Pancreas (tissue), 10 donors: ENCODE measurements at places on chromosomes 2 and 18. TPM values are rescaled to one million over a fixed set of nuclear protein-coding genes. Genes with fewer than 3 reads are reported as not detected.

The DSG4 gene
- total RNA-seq: not detected

DNA sequence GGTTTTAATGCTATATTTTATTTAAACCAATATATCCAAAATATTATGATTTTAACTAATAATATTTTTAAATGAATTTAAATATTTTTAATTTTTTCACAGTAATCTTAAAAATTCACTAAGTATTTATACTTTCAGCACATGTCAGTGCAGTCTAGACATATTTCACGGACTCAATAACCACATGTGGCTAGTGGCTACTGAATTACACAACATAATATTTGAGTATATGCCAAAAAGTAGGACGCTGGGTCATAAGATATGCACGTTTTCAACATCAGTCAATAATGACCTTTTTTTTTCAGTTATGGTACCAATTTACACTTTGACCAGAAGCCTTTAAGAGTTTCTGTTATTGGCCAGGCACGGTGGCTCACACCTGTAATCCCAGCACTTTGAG is 117.7 kb downstream of the GFPT1 start:
- no peaks in the 10 kb centered on the region for H3K36me3 ChIP-seq
- H3K4me3 ChIP-seq: no peak overlapping the region
- no peak for DNase-seq
- H3K27ac ChIP-seq: no peak overlapping the region

The MSH2 gene
- total RNA-seq: 5.1 TPM

The GRB14 gene
- total RNA-seq: 21.5 TPM

- no peak for DNase-seq
- no peaks in the 10 kb centered on the region for H3K27me3 ChIP-seq
- H3K4me1 ChIP-seq: no peaks in the 10 kb centered on the region
- no peak overlapping the region for H3K4me3 ChIP-seq
- no peak overlapping the region for H3K27ac ChIP-seq
- no peaks in the 10 kb centered on the region for H3K36me3 ChIP-seq
Measured at GRCh38 chr2:240622060-240622411, 3.2 kb upstream of the GPR35 start.

- no peaks in the 10 kb centered on the region for H3K27me3 ChIP-seq
- H3K36me3 ChIP-seq: no peaks in the 10 kb centered on the region
- no peak overlapping the region for H3K27ac ChIP-seq
- no peaks in the 10 kb centered on the region for H3K4me1 ChIP-seq
- DNase-seq: no peak
- H3K4me3 ChIP-seq: no peak overlapping the region
Measured at GRCh38 chr2:209673811-209674210, 97.8 kb upstream of the UNC80 start.

DNA sequence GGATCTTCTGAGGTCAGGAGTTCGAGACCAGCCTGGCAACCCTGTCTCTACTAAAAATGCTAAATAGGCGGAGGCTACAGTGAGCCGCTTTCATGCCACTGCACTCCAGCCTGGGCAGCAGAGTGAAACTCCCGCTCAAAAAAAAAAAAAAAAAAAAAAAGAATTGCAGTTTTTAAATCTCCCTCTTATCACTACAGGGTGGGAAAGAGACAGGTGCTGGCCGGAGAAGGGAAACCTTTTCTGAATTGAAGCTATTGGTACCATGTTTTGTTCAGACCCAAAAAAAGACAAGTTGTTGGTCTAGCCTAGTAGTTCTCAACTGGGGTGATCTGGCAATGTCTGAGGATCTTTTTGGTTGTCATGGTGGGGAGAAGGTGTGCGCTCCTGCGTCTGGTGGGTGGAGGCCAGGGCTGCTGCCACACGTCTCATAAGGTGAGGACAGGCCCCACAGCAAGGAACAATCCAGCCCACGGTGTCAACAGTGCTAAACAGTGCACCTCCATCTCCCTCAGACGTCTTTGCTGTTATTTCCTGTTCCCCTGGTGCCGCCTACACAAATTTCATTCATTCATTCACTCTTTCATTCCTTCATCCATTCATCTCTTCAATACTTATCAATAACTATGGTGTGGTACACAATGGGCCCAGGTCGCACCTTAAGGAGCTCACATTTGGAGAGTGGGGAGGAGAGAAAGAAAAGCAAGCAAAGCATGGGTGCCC is 28.8 kb upstream of the ODC1 start:
- H3K27ac ChIP-seq: no peak overlapping the region
- H3K4me1 ChIP-seq: no peaks in the 10 kb centered on the region
- H3K4me3 ChIP-seq: no peak overlapping the region

- no peak overlapping the region for H3K4me3 ChIP-seq
- no peaks in the 10 kb centered on the region for H3K4me1 ChIP-seq
- H3K27me3 ChIP-seq: no peaks in the 10 kb centered on the region
- DNase-seq: no peak
- H3K27ac ChIP-seq: no peak overlapping the region
- H3K36me3 ChIP-seq: no peaks in the 10 kb centered on the region
Measured at GRCh38 chr2:84676295-84676694, 160.0 kb downstream of the DNAH6 start.

DNA sequence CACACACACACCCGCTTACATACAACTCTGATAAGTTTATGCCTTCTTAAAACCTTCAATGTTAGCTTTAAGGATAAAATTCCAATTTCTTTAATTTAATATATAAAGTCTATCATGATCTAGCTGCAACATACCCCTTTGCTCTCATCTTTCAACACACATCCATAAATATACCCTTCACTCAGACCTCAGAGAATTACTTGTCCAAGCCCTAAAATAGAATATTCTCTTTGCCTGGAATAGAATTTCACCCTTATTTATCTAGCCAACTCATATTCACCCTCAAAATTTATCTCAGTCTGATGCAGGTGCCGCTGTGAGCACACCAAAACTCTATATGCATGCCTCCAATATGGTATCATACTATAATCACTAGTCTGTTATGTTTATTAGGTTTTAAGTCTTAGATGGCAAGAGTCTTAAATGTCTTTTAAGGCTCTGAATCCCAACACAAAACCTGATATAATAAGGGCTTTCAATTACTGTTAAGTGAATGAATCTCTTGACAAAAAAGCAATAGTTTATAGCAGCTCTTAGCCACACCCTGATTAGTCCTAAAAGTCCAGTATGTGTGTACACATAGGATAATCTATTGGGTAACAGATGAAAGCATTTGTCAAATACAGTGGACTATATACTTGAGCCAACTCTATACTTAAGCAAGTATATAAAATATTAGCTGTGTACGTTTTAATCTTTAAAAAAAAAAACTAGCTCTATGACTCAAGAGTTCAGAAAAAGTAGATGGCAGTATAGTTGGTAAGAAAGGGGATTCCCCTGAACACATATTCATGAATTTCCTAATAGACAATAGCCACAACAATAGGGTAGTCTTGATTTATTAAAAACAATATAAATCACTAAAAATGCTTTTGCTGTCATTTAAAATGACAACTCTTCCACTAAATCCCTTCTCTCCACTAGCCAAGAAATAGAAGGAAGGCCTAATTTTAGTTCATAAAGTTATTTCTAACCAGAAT is 144.5 kb downstream of the EXOC6B start:
- no peaks in the 10 kb centered on the region for H3K27me3 ChIP-seq
- no peak overlapping the region for H3K27ac ChIP-seq
- no peak overlapping the region for H3K4me3 ChIP-seq
- no peaks in the 10 kb centered on the region for H3K36me3 ChIP-seq
- no peaks in the 10 kb centered on the region for H3K4me1 ChIP-seq

- H3K27ac ChIP-seq: no peak overlapping the region
- DNase-seq: no peak
- H3K4me1 ChIP-seq: no peaks in the 10 kb centered on the region
- no peaks in the 10 kb centered on the region for H3K27me3 ChIP-seq
Measured at GRCh38 chr2:133787207-133787606, 218.9 kb upstream of the NCKAP5 start.

DNA sequence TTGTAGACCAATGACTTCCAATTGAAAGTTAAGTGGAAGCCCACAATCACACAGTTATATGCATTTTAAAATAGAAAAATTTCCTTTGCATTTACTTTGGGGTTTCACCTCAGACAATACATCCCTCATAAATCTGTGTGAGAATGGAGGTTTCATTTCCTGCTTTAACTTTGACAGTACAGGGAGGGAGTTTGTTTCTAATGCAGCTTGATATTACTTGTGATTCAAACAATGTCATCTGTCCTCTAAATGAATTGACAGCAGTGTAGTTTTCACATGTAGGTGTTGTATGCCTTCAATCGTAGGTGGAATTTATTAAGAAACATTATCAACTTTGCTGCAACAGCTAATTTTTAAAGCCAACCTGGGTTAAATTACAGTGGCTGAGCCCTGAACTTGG is 75.2 kb downstream of the TMEFF2 start:
- no peak overlapping the region for H3K27ac ChIP-seq
- no peaks in the 10 kb centered on the region for H3K4me1 ChIP-seq
- no peak for DNase-seq
- H3K36me3 ChIP-seq: no peaks in the 10 kb centered on the region

DNA sequence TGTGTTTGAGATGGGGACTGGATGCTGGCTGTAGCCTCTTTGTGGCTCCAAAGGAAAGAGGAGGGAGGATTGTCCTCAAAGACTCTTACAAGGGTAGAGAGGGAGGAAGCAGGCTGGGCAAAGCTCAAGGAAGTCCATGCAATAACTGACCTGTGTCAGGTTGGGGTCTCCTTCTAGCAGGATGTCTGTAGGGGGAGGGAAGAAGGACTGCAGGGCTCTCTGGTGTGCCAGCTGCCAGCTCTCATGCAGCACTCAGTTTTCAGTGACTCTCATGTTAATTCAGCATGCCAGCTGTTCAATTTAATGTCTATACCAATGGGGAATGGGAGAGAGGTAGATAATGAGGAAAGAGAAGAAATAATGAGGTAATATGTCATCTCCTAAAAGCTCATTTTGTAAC is 85.3 kb upstream of the RANBP2 start:
- no peak overlapping the region for H3K27ac ChIP-seq
- H3K36me3 ChIP-seq: no peaks in the 10 kb centered on the region
- no peak overlapping the region for H3K4me3 ChIP-seq
- peaks cover 42% of the 10 kb centered on the region for H3K4me1 ChIP-seq
- DNase-seq: no peak
- no peaks in the 10 kb centered on the region for H3K27me3 ChIP-seq

DNA sequence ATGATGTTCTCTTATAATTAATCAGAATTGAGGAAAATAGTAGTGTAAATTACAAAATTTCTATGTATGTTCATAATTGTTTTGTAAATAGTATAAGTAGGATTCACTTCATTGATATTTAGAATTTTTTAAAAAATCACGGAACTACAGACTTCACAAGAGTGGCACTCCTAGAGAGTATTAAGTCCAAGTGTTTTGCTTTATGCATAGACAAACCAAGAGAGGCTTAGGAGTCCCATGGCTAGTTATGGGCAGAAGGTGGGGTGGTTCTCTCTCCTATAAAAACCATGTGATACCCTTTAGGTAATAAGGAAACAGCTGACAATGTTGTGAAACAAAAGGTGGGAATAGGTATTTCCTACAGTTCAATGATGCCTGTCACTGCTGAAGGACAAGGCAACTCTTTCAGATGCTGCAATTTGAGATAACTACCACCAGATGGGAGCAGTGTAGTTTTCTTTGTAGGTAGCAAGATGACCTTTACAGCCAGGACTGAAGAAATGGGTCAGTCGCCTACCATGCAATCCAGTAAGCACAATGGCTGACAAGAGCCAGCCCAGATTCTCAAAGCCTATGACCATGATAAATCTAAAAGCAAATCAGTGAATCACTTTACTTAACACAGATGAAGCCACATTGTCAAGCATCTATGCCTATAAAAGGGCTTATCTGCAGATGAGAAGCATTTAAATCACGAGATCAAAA is 83.9 kb downstream of the AAK1 start:
- H3K4me1 ChIP-seq: no peaks in the 10 kb centered on the region
- DNase-seq: no peak
- no peak overlapping the region for H3K4me3 ChIP-seq
- no peaks in the 10 kb centered on the region for H3K36me3 ChIP-seq

The CHAC2 gene
- 1.3 TPM for total RNA-seq

The SLC5A7 gene
- total RNA-seq: not detected
